ENCODE measurements at places on chromosomes 5 and 9.

GRCh38 chr9:93582115-93582514 is 5.7 kb downstream of the PHF2 start:
- DNase-seq, result no peak

DNA sequence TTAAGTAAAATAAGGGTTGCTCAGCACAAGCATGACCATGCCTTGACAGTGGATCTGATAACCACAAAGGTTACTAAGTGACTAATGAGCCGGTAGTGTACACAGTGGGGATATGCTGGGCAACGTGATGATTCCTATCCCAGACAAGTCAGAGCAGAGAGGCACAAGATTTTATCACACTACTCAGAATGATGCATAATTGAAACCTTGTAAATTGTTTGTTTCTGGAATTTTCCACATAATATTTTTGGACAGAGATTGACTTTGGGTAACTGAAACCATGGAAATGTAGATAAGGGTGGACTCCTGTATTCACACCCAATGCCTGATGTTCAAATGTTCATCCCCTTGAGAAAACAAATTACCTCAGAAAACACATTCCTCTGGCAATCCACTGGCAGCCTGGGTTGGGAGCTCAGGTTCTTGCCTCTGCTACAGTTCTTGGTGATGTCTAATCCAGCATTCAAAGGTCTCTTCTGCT is 16.2 kb upstream of the ERAP1 start:
- DNase-seq, result no peak

- DNase-seq, result no peak
Observed at GRCh38 chr5:170818232-170818631, 34.7 kb downstream of the GABRP start.

DNA sequence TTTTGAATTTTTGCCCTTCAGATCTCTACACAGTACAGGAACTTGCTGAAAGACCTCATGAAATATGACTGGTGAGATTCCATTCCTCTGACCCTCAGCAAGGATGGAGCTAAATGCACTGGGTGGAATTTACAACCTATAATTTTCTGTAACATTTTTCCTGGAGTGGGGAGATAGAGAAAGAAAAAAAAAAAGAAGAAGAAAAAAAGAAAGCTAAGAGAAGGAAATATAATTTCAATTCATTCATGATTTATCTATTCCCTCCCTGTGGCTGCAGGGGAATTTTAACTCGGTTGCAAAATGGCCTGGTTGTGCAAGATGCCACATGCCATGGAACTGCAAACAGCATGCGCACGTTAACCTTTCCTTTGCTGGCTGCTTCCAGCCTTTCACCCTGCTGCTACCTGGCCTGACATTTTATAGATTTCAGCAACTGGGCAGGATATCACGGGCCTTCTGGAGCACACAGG is 155.4 kb downstream of the FSTL4 start:
- DNase-seq, result no peak

GRCh38 chr9:121121582-121122087 is 46.9 kb downstream of the CNTRL start:
- peak; percentile 90 for DNase-seq

DNA sequence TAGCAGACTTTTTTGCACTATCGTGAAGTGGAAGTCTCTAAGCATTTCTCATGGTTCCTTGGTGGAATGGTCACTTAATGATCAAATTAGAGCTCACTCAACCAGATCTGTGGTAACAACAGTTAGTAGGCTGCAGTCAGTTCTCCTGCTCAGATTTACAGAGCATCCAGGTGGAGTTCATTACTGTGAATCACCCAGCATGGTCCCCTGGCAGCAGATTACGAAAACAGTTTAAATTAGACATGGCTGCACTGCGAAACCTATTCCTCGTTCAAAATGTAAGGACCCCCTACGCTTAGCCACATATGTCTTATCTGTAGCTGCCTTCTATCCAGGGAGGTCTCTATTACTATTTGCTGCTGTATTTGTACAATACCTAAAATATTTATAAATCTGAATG is 823.6 kb upstream of the ARRDC3 start:
- no peak for DNase-seq

GRCh38 chr5:176334031-176334770 is 27.4 kb downstream of the KIAA1191 start:
- no peak for DNase-seq

DNA sequence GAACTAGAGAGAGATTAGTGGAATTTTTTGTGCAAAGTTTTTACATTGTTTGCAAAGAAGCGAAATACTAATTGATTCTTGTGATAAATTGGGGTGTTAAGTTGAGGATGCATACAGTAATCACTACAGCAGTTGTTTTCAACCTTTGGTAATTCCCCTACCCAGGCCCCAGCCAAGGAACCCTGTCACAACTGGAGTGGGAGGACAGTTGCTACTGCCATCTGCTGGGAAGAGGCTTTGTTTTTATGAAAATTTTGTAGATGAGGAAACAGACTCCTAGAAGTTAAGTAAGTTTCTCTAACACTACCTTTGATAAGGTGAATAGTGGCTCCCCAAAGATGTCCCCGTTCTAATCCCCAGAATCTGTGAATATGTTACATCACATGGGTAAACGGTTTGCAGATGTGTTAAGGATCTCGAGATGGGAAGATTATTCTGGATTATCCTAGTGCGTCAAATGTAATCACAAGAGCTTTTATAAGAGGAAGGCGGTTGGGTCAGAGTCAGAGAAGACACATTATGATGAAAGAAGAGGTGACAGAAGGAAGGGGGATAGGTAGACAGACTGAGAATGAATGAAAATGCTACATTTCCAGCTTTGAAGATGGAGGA is 34.0 kb upstream of the PPP1R2B start:
- DNase-seq, result no peak

GRCh38 chr9:19922476-19923118 is 133.8 kb upstream of the SLC24A2 start:
- no peak for DNase-seq

DNA sequence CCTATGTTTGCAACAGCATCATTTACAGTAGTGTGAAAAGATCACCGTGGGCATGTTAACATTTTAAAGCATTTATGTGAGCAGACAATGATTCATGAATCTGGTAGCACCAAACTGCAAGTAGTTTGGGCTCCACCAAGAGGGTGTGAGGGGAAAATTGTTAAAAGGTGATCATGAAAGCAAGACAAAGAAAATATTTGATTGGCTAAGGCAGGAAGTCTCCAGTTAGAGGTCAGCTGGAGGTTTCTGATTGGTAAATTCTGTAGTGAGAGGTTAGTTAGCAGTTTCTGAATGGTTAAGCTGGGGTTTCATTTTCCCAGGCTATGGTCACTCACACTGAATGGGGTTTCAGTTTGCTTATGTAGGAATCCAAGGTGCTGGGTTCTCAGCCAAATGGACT is 13.5 kb upstream of the DRD1 start:
- no peak for DNase-seq

Data from stimulated activated CD8-positive, alpha-beta memory T cell treated with anti-CD3 and anti-CD28 coated beads, Interleukin-7, amount 100 ng/mL, for 1 hour (primary cell).